D341Med (cell line): ENCODE measurements at places on chromosomes 7 and 10.

DNA sequence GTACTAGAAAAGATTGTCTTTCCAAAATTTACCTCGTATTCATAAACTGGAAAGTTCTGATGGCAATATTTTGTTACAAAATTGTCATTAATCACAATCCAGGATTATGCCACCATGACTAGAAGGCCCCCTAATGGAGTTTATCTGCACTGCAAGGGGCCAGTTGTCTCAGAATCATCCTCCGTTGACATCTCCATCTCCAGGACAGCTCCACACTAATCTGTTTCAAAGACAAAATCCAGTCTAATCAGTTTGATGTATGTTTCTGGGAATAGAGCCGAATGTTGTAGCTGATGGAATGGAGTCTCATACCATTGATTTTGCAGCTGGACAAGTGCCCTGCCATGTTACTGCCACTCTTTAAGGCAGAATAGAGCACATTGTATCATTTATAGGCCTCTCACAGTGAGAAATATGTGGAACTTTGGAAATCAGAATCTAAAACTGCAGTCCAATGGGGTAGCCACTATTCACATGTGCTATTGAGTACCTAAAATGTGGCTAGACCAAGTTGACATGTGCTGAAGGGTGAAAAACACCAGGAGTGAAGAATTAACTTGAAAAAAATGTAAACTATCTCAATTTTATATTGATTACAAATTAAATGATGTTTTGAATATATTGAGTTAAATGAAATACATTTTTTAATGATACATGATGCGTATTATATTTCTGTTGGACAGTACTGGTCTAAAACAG lies 38.3 kb upstream of the TOMM7 start:
- DNase-seq, result peak; percentile 60

DNA sequence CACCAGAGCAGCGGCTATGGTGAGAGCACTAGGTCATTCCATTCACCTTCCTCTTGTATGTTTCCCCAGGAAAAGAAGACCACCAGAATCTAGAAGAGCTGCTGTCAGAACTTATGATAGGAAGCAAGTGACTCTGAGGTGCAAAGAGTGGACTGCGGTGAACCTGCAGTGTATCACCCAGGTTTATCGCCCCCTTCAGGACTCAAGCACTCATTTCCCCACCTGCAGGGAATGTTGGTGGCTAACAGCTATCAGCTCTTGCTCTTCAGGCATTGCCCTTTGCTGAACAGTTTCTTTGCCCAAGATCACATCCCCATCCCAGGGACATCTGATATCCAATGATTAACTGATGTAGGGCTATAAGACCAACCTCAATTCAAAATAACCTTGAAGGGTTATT lies 66.3 kb upstream of the IL6 start:
- no peak for DNase-seq

DNA sequence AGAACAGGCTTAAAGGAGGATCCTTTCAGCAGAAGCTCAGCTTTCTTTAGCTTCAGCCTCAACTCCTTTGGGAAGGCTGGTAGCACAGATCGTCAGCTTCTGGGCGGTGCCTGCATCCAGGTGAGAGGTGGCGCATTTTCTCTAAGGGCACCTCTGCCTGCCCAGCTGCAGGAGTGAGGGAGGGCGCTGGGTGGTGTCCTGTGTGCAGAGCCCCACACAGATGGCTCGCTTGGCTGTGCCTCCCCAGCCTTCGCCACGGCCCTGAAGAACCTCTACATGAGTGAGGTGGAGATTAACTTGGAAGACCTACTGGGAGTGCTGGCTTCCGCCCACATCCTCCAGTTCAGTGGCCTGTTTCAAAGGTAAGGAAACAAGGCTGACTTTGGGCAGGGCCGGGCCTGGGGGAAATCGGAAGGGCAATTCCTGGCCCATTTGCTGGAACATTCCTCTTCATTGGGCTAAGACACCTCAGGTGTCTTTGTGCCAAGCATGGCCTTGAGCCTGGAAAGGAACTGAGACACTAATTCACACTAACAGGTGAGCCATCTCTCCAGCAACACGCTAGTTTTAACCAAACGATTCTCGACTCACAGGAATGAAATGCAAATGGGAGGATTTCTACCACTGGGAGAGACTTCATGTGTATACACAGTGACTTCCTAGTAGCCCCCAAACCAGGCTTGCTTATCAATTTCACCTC lies 19.9 kb downstream of the BTBD16 start:
- DNase-seq, result no peak

GRCh38 chr10:89588671-89589070 lies 53.3 kb upstream of the SLC16A12 start:
- DNase-seq, result no peak

DNA sequence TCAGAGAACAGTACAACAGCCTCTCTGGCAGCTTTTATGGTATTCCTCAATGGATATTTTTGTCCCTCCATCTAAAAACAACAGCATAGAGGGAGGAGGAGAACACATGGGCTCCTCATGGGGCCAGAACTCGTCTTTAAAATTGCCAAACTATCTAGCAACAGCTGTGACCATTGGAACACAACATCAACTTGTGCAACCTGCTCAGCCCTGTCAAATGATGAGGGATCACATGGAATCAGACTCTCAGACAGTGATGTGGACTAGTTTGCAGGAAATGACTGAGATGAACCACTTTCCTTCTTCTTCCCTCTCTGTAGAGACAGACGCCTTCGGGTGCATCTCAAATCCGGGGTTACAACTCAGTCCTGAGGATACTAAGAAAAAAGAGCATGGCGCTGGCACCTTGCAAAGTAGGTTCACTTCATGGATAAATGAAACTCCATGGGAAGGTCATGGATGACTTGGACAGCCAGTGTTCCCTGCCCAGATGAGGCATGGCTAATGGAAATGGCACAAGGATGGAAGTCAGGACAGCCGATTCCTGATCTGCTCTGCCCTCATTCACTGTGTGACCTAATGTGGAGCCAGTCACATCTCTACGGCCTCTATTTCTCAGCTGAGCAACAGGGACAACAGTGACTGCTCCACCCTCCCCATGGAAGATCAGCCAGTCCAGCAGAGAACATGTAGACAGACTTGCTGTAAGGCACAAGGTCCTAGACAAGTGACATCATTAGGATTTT lies 24.6 kb upstream of the DGKI start:
- DNase-seq, result no peak

- DNase-seq, result no peak
These were observed 3.7 kb upstream of the SP8 start for GRCh38 chr7:20790375-20790774.

DNA sequence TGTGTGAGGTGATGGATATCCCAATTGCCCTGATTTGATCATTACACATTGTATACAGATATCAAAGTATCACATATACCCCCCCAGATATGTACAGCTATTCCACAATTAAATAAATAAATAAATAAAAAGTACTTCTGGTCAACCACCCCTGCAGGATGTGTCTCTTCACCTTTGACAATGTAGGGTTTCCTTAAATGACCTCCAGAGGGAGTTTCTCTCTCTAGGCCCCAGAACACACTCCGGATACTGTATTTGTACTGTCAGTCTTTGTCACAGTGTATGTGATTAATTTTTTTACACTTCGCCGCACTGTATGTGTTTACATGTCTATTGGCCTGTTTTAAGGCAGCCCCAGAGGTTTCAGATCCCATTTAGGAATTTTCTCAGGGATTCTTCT lies 123.6 kb downstream of the ADCYAP1R1 start:
- no peak for DNase-seq
